RPMI8226 (cell line): ENCODE measurements at places on chromosomes 11 and 22.
A peak's percentile ranks its signal among the peaks of the same experiment; 100 is the strongest.

GRCh38 chr22:46965555-46966494 lies 203.4 kb downstream of the TBC1D22A start:
- no peak for DNase-seq

DNA sequence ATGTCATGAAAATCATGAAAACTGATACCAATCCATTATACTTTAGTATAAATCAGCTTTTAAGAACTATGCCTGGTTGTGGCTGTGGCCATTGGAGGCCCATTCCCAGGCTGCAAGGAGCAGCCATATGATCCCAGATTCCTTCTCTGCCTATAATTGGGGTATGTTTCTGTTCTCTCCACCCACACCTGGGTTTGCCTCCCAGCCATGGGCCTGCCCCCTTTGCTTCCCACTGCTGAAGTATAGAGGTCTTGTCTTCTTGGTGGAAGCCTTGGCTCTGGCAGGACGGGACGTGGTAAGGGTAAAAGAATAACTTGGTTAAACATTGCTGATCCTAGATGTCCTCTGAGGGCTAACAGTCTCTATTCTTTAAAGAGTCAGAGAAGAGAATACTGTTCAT lies 2.4 kb downstream of the MICAL2 start:
- no peak for DNase-seq

DNA sequence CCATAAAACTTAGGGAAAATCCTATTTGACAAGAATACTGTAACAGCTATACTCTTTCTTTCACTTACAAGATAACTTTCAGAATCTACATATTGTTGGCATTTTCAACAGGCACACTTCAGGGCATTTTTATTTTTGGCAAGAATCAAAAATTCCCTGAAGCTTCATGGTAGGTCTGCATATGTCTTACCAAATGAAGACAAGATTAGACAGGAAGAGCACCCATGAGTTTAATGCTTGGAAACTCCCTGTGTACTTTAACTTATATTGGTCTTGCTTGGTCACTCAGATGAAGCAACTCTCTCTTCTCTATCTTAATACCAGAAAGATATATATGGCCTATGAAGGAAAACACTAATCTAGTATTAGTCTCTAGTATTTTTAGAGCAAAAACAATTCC lies 137.7 kb downstream of the ATG16L2 start:
- DNase-seq: no peak

GRCh38 chr22:45511847-45512261 lies 9.2 kb downstream of the FBLN1 start:
- no peak for DNase-seq

- no peak for DNase-seq
Observed at GRCh38 chr11:75425422-75425821, 7.6 kb downstream of the KLHL35 start.

GRCh38 chr22:28268850-28269249 lies 349.8 kb upstream of the PITPNB start:
- DNase-seq: no peak

- DNase-seq: no peak
Observed at GRCh38 chr11:82932564-82932963, 31.0 kb downstream of the DDIAS start.

DNA sequence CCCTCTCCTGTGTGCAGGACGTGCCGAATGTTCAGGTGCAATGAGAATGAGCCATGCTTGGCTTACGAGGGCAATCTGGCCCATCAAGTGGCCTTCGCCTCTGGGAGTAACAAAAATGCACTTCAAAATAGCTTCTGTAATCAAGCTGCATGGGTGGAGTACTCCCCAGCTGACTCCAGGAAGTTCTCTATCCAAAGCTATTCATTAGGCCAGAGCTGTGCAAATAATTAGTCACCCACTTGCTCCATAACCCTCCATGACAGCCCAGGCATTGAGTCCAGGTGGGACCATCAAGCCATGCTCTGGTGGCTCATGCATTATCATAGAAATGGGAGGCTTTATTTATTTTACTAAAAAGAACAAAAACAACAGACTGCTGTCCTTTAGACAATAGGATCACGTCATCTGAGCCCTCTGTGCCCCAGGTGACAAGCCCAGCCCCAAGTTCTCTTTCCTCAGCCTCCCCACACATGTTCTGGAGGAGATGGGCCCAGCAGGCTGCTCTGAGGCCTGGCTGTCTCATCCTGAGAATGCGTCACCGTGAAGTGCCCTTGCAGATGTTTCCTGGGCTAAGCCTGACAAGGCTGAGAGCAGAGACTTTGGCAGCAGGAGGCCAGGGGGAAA lies 244.7 kb downstream of the ETS1 start:
- peak; percentile 61 for DNase-seq

GRCh38 chr11:18012122-18012905 lies 533 bp downstream of the SERGEF start:
- DNase-seq: peak; percentile 9

DNA sequence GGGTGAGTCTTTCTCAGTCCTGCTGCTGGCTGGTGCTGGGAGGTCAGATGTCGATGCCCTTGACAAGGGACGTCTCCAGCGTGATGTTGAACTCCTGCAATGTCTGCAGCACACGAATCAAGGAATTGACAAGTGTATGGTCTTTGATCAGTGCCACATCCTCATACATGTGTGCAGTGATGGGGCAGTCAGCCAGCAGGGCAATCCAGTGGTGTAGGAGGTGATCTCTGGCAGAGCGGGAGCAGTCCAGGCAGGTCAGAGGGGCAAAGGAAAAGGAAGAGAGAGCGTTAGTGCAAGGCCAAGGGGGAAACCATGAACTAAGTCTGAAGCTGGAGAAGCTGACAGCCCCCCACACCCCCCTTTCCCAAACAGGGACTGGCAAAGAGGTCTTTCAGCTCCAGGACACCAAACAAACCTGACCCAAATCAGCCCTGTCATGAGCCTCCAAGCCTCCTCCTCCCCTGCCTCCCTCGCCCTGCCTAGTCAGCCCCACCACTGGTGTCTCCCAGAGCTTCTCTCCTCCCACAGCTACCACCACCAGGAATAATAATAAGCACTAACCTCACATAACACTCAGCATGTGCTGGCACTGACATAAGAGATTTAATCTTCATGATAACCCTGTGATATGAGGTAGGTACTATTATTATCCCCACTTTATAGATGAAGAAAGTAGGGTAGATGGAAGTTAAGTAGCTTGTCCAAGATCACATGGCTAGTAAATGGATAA lies 48.4 kb upstream of the SCUBE2 start:
- DNase-seq: no peak

GRCh38 chr11:75626889-75627529 lies 41.8 kb downstream of the MAP6 start:
- no peak for DNase-seq

DNA sequence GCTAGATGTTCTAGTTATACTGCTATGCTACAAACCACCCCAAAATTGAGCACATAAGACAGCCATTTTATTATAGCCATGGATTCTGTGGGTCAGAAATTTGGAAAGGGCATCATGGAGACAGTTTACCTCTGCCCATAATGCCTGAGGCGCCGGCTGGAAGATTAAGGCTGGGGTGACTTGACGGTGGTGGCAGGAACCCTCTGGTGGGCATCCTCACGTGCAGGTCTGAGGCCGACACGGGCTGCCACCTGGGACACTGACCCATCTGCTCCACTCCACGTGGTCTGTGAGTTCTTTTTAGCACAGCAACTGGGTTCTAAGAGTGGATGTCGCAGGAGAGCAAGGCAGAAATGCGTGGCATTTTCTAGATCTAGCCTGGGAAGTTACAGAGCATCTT lies 40.0 kb upstream of the PRDM11 start:
- DNase-seq: no peak

DNA sequence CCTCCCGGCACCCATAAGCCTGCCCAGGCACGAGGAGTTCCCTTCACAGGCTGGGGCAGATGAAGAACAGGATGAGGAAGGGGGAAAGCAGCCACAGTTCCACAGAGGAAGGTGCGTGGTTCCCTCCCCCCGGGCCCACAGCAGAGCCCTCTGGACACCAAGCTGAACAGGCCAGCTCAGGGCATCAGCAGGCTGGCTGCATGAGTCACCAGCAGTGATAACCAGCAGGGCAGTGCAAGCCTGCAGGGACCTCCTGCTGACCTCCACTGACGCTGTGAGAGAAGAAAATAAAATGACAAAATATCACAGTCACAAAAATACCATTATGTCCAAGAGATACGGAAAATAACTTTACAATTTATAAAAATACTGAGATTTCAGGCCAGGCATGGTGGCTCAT lies 11.5 kb downstream of the RTL6 start:
- no peak for DNase-seq

DNA sequence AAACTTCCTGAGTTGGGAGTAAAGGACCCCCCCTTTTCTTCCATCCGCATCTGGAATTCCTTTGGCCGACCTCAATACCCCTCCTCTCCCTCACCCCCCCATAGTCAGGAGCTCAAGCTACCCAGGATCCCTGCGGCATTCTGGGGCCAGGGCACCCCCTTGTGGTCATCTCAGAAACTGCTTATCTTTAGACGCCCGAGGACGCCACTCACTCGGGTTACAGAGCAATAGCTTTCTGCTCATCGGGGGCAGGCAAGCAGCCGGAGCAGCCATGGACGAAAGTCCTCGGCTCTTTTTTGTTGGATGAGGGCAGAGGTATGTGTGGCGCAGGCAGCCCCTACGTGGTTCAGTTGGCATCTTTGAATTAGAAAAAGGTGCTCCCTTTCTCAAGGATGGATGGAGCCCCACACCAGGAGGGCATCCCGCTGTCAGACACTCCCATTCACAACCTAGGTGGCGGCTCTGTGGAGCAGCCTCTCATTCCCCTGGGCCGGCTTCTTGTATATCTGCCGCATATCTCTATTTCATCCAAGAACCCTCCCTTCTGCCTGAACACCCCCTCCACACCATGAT lies 2.3 kb downstream of the C1QTNF5 start:
- peak; percentile 68 for DNase-seq

DNA sequence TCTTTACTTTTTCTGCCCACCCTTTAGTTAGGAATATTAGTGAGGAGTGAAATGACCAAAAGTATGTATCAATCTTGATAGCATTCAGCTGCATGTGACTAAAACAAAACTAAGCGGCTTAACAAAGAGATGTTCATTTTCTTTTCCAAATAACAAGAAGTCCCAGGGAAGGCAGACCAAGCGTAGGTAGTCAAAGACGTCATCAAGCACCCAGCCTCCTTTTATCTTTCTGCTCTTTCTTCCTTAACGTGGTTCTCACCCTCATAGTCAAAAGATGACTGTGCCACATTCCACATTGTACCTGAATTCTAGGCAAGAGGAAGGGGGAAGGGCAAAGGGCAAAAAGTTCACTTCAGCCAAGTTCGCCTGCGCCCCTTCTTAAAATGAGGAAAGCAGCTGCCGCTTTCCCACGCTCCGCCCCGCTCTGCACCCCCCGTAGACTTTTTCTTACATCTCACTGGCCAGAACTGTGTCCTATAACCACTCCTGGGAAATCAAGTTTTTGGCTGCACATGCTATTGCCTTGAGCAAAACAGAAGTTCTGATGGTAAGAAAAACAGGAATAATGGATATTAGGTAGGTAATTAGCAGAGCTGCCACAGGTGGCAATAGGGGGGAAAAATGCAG lies 14.6 kb upstream of the PGM2L1 start:
- DNase-seq: no peak

- no peak for DNase-seq
Observed at GRCh38 chr11:94851864-94852636, 83.9 kb downstream of the AMOTL1 start.

DNA sequence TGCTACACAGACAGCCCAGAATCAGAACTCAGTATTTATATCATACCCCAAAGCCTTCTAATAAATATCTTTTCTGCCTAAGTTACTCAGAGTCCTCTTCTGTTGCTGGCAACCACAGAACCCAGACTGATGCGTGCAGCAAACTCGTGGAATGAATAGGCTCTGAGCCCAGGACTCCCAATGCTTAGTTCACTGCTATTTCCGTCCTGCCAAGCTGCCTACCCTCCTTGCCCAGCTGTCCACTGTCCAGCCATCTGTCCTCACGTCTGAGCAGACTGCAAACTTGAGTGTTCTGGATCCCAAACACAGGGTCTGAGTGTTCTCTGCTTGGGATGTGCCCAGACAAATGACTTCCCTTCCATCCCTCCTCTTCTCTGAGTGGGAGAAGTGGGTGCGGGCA lies 19.4 kb downstream of the PTPN5 start:
- no peak for DNase-seq

- no peak for DNase-seq
Observed at GRCh38 chr11:44803009-44803408, 76.2 kb downstream of the TSPAN18 start.

GRCh38 chr11:86719781-86720463 lies 47.5 kb upstream of the ME3 start:
- DNase-seq: no peak

- peak; percentile 59 for DNase-seq
Observed at GRCh38 chr11:47378010-47378835, at the start of gene SPI1. SPI1 (minus strand) TSS chr11:47378547; CDS start chr11:47378353, 194 bp downstream.

- no peak for DNase-seq
Observed at GRCh38 chr11:19099093-19099492, 17.9 kb upstream of the ZDHHC13 start.

GRCh38 chr22:44291265-44291664 lies 21.5 kb downstream of the SHISAL1 start:
- DNase-seq: no peak

GRCh38 chr11:129639300-129639699 lies 176.3 kb upstream of the TMEM45B start:
- no peak for DNase-seq

GRCh38 chr11:107573438-107573837 lies 7.9 kb upstream of the ALKBH8 start:
- no peak for DNase-seq

- peak; percentile 71 for DNase-seq
Observed at GRCh38 chr22:50691521-50691920, 18.9 kb downstream of the SHANK3 start.

GRCh38 chr11:36432738-36433137 lies 77.3 kb downstream of the TRAF6 start:
- DNase-seq: no peak

GRCh38 chr11:35390737-35391682 lies 28.3 kb downstream of the SLC1A2 start:
- DNase-seq: peak; percentile 67

DNA sequence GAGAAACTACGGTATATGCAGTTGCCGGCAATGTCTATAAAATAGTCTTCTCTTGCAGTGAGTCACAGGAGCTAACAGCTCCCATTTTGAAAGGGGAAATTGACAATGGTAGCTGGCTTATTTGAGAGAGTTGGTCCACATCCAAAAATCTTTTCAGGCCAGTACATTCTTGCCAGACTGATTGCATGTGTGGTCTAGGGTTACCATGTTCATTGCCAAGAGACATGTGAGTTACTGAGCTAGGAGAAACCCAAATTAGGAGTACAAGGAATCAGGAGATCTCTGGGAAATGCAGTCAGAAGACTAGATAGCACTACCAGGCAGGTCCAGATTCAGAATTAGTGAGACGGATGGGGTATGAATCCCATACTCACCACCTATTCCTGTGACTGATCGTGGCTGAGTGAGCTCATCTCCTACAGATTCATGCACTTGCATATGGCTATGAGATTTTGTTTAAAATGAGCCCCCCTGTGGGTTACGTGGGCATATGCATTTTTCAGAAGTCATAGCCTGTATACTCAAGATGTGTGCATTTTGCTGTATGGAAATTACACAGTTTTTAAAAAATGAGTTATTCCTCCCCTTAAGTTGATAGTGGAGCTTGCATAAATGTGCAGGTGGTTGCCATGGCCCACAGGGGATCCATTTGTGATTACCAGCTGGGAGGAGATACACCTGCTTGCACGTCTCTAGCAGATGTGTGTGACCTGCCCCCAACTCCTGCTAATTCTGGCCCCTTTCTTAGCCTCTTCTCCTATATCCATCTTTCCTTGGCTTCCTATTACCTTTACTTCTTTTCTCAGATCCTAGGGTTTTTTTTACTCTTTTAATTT lies 102.7 kb downstream of the COMMD9 start:
- DNase-seq: no peak

- DNase-seq: no peak
Observed at GRCh38 chr11:8767466-8768142, 85.0 kb downstream of the RPL27A start.

- peak; percentile 39 for DNase-seq
Observed at GRCh38 chr11:59556917-59557348, 45.6 kb downstream of the OR4D9 start.
